CD4-positive, alpha-beta memory T cell (primary cell): ENCODE measurements at places on chromosomes 4 and X. TPM values are rescaled to one million over a fixed set of nuclear protein-coding genes. Genes with fewer than 3 reads are reported as not detected.

The BMP3 gene
- not detected for total RNA-seq

The HSD17B13 gene
- 0.58 TPM for total RNA-seq

The FGF5 gene
- total RNA-seq: 0.06 TPM

The EXOC1L gene
- not detected for total RNA-seq

The RAB39B gene
- total RNA-seq: 16.5 TPM

The EDA2R gene
- 1.2 TPM for total RNA-seq

The ADH1A gene
- not detected for total RNA-seq

The SMR3B gene
- not detected for total RNA-seq

DNA sequence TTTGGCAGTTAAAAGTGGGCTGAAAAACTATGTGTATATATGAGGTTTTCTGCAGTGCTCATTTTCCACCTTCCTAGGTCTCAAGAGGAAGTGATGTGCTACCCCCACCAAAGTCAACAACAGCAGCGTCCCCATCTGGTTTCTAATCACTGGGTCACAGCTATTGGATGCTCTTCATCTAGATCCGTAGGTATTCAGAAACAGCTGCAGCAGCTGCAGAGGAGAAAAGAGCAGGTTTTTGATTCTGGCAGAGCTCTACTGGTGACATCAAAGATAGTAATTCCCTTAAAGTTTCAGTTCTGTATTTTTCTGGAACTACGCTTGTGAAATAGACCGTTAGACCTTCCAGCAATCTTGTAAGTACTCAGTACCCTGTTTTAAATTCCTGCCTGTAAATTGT lies 5.8 kb upstream of the GUCY2F start:
- no peak for DNase-seq

DNA sequence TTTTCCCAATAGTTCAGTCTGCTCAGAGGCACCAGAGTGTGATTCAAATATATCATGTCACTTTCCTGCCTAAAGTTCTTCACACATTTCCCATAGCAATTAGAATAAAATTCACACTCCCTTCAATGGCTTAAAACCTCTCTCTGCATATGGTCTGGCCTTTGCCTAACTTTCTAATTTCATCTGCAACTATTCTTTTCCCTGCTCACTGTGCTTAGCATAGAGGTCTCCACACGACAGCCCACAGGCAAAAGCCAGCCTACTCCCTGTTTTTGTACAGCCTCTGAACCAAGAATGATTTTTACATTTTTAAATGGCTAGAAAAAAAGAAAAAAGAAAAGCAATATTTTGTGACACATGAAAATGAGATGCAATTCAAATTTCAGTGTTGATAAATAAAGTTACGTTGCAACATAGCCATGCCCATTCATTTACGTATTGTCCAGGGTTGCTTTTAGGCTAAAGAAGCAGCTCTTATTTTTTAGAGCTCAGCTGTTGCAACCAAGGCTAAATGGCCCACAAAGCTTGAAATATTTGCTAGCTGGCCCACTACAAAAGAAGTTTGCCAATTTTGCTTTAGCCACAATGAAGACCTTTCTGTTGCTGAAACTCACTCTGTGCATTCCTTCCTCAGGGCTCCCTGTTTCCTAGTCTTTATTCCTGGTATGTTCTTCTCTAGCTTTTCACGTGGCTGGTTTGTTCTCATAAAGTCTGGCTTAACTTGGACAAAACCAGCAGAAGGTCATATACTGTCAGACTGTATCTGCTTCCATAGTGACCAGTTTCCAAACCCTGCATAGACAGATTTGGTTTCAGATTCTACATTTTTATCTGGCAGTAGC lies 26.6 kb upstream of the IRF2 start:
- no peak for DNase-seq

- no peak for DNase-seq
These were observed 551.5 kb upstream of the PITX2 start for GRCh38 chr4:111174331-111174730.

GRCh38 chr4:1234811-1235292 lies 14.1 kb downstream of the CTBP1 start:
- no peak for DNase-seq

DNA sequence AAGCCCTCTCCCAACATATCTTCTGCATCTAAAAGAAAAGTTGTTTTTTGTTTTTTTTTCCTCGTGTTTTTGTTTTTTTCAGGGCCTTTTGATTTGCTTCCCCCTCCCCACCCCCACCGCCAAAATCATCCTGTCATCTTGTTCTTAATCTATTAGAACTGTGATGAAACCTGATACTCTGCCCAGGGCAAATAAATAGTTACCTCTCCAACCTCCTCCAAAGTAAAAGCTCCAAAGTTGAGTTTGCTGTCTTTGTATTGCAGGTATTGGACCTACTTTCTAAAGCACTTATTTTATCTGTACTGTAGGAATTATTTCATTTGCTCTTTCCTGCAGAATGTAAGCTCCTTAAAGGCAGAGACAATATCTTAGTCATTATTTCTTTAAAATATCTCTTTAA lies 172.9 kb downstream of the SOWAHB start:
- no peak for DNase-seq

- DNase-seq: no peak
These were observed 24.8 kb downstream of the CYTL1 start for GRCh38 chr4:4994312-4995097.

DNA sequence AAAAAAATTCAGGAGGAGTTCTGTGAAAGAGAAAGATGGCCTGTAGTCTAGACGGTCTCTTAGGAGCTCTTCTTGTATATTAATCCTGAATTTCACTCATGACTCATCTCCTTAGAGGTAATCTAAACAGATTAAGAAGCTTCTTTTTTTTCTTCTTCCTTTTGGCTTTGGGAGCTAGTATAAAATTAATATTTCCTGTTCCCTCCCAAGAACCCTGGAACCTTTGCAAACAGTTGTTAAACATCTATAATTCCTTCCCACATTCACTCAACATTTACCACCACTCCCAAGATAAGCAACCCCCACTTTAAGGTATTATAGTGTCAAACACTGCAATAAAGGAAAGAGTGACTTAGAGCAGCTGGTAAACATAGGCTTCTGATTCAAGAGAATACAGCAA lies 146.4 kb upstream of the EDNRA start:
- no peak for DNase-seq

- no peak for DNase-seq
These were observed 36.3 kb downstream of the ANXA10 start for GRCh38 chr4:168128601-168129000.

- peak; percentile 56 for DNase-seq
These were observed 394 bp downstream of the MED14 start for GRCh38 chrX:40734971-40735324.

- DNase-seq: no peak
These were observed 915.1 kb downstream of the ADGRL3 start for GRCh38 chr4:62115216-62115615.

GRCh38 chr4:71026086-71026485 lies 32.6 kb downstream of the DCK start:
- DNase-seq: no peak

DNA sequence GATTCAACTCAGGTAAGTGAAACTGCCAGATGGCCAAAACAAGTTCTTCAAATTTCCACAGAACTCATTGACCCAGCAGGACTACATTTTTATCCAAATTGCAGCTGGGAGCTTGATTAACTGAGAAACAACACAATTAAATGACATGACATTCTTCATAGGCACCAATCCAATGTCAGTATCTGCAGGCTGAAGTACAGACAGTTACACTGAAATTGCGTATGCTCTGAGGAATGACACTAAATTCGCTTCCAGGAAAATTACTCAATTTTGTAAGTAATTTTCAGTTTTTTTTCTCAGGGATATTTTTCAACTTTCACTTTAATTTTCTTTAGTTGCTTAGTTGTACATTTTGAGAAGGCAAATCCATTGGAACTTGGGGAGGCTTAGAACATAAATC lies 4.5 kb downstream of the C1GALT1C1 start:
- DNase-seq: no peak

DNA sequence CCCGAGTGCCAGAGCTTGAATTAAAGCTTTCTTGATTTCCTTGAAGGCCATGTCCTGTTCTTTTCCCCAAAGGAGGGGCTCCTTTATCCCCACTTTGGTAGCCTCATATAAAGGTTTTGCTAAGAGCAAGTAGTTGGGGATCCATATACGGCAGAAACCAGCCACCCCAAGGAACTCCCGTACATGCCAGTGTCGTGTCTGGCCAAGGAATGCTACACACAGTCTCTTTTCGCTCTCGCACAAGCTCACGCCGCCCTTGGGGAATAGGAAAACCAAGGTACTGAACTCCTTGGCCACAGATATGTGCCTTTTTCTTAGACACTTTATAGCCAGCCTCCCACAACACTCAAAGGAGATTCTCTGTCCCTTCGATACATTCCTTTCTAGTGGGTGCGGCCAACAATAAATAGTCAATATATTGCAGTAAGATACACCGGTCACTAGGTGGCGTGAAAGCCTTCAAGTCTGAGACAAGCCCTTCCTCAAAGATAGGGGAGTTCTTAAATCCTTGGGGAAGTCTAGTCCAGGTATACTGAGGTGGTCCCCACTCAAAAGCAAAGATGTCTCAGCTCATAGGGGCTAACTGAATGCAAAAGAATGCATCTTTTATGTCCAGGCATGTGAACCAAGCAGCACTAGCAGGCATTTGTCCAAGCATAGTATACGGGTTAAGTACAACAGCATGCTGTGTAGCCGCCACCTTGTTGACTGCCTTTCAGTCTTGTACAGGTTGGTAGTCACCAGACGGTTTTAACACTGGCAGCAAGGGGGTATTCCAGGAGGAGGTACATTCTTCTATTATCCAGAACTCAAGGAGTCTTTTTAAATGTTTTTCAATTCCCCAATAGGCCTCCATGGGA lies 57.8 kb upstream of the XAGE1B start:
- peak; percentile 26 for DNase-seq

DNA sequence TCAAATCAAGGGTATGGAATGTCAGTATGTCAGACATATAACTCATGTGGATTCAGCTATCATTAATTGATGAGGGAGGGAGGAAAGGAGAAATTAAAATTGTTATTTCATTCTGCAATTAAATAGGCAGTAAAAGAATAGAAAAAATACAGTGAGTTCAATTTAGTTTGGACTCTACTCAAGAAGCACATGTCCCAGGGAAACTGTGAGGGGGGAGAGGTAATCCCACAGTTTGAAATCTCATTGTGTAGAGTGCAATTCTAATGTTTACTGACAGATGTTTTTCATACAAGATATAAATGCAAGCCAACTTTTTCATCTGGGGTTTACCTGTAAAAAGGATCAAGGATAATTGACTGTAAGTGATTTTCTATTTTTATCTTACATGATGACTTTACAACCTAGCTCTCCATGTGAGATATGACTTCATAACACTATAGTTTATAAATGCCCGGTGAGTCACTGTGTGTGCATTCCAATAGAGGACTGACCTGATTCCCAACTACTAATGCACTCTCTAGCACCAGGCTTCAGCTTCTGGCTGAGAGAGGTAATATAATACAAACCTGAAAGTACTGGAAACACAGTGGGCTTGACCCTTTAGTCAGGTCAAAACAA lies 35.2 kb upstream of the SCD5 start:
- no peak for DNase-seq

- DNase-seq: peak; percentile 31
These were observed 205.4 kb downstream of the CFAP299 start for GRCh38 chr4:80540785-80541469.

- DNase-seq: no peak
These were observed 404.5 kb downstream of the BCOR start for GRCh38 chrX:39693298-39693697.

- no peak for DNase-seq
These were observed 832 bp upstream of the EVC2 start for GRCh38 chr4:5709207-5709575.

- no peak for DNase-seq
These were observed 71.3 kb upstream of the ANKRD50 start for GRCh38 chr4:124783847-124784246.

GRCh38 chr4:31100536-31100935 lies 380.4 kb downstream of the PCDH7 start:
- DNase-seq: no peak

DNA sequence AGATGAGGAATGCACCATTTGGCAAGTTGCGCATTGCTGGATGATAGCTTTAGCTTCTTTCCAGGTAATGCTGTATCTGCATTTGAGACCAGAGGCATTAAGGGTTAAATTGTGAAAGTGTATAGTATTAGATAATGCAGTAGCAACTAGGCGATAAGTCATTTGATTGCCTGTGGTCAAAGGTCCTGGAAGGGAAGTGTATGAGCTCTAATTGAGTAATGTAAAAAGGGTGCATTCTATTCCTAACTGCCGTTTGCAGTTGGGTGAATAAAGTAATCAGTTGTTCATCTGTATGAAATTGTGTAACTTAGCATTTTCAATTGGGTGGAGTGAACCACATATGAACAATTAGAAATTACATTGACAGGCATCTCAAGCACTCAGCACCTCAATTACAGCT lies 54.5 kb upstream of the WDR1 start:
- DNase-seq: no peak

- DNase-seq: no peak
These were observed 23.3 kb downstream of the ARHGAP24 start for GRCh38 chr4:85498068-85498733.

GRCh38 chr4:171979461-171979860 lies 166.3 kb downstream of the GALNTL6 start:
- DNase-seq: no peak

DNA sequence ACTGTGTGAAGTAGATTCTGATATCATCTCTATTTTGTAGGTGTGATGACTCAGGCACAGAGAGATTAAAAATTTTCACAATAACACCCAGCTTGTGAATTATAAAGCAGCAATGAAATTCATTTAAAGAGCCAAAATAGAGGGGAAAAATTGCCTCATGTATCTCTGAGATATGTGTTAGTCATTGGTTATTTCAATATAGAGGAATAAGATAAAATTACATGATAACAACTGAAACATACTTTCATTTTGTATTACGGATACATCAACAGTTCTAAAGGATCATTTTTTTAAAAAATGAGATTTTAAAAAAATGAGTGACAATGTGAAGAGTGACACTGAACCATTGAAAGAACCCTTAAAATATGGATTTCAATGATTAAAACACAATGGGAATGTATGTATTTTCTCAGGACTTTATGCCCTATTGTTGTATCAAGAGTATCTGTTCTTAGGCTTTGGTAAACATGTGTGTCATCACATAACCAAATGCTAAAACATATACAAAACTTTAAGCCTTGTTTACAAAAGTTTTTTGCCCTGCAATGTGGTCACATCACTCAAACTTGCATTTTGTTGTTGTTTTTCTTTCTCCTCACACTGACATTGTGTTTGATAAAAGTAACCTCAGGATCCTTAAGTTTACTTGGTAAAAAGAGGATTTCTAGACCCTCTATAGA lies 221.3 kb downstream of the ANTXR2 start:
- DNase-seq: no peak

DNA sequence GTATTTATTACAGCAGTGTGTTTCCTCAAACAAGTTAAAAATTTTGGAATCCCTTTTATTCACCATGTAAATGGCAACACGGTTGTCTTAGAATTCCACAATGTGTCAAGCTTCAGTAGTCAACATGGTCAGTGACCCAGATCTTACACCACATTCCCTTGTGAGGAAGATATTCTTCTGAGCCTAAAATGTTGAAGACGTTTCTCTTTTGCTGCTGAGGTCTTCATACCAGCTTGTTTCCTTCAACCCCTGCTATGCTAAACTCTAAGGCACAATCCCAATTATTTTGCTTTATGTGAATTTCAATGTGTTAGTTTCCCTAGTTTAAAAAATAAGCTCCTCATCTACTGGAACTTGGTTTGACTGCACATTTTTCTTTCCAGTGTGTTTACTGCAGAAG lies 17.6 kb upstream of the LDB2 start:
- DNase-seq: no peak

- no peak for DNase-seq
These were observed 538.1 kb downstream of the PPP4R3C start for GRCh38 chrX:26925088-26925487.
